ENCODE measurements at places on chromosomes 3 and 15.

DNA sequence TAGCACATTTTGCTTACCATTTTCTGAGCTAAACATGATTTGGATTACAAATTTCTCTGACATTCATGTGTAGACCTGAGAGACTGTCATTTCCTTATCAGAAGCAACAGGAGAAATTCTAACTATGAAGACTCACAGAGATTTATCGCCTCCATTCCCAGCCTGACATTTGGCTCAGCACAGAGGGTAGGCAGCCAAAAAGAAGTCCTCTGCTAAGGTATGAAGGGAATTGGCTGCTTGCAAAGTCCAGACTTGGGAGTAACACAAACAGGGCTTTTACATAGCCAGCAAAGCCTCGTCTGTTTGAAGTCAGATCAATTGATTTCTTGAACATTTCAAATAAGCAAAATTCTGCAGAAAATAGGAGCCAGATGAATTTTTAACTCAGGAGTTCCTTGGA, 57.0 kb upstream of the CMSS1 start:
- no peak for DNase-seq

- DNase-seq, result peak; percentile 2
These were observed 338.3 kb upstream of the ZNF385D start for GRCh38 chr3:22089284-22089683.

DNA sequence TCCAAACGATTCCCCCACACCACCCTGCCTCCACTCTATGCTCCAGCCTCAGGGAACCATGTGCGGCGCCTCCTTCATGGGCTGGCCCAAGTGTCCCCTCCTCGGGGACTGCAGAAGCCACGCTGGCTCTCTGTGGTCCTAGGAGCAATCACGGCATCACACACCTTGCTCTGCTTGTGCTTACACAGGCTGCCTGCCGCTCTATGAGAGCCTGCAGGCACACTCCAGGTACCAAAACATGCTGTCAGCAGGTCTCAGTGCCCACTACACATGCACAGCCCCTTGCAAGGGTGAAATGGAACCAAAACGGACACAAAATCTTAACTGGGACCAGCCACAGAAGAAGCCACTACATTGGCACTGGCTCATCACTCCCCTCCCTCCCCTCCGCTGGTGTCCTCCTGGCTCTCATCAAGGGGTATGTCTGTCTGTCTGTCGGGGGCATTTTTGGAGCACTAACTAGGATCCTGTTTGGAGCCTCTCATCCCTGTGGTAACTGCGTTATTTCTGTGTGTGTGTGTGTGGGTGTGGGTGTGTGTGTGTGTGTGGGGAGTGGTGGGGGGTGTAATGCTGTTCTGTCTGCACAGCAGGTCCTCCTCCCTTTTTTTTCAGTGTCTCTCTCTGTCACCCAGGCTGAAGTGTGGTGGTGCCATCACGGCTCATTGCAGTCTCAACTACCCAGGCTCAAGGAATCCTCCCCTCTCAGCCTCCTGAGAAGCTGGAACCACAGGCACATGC, 60.6 kb downstream of the DHX30 start:
- DNase-seq, result no peak

GRCh38 chr3:97612632-97613031, 151.9 kb upstream of the ARL6 start:
- DNase-seq, result no peak

DNA sequence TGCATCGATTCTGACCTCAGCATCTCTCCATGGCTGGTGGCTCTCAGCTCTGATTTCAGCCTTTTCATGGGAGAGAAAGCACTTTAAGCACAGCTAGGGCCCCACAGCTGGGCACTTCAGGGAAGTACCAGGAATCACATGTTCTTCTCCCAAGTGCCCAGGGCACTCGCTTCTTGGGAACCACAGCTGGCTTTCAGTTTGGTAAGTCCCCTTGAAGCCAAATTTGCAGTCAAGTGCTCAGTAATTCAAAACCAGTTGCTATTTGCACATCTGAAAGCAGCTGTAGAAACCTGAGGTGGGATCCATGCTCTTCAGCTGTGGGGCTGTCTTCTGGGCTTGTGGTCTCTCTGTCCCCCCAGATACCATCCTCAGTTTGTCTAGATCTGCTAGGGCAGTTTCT, 12.8 kb downstream of the GABRA5 start:
- DNase-seq, result no peak

GRCh38 chr3:51977446-51978142, 2.7 kb downstream of the ABHD14A start:
- no peak for DNase-seq

DNA sequence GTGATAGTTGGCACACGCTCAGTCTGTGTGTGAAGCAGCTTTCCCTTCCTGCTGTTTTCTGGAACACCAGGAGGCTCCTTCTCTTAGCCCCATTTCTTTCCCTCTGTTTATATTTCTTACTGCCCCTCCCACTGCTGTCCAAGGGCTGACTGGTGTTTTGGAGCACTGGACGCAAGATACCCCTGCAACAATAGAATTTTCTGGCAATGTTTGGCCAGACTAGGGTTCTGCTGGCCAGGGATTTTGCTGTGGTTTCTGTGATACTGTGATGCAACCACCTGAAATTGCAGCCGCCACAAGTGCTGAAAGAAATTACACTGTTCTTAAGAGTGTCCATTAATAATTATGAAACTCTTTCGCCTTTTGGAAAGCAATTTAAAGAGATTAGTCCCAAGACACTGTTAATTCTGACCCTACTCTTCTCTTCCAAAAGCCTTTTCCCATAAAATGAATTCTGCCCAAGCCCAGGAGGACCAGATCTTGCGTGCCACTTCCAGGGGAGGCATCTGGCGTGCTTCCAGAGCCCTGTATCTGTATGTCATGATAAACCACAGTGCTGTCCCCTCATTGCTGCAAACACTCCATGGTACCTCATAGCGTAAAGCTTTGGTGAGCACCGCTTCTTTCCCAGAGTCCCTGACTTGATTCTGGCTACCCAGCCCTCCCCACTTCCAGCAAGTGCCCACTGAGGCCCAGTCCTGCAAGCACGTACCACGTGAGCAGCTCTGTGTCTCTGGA, 159.4 kb upstream of the CHRM5 start:
- DNase-seq, result no peak

GRCh38 chr3:41200669-41201021, 1.3 kb downstream of the CTNNB1 start:
- DNase-seq, result no peak
